CD4-positive, alpha-beta T cell treated with Interleukin-4 for 1 hour (primary cell): ENCODE measurements at places on chromosomes 5 and 9.
A peak's percentile ranks its signal among the peaks of the same experiment; 100 is the strongest.

DNA sequence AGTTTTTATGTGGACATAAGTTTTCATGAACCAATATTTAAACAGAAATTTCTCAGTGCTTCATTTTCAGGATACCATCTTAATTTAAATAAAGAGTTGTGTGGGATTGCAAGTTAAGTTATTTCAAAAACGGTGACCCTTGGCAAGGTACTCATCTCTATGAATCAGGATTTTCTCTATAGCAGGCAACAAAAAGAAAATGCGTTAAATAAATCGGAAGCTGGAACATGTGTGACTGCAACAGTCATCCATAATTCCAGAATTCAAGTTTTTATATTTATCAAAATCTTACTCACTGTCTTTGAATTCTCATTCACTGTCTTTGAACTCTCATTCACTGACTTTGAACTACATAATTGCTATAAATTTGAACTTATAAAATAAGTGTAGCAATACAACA is 5.8 kb upstream of the RECK start:
- no peak for DNase-seq

- peak; percentile 36 for DNase-seq
These were observed 12.0 kb upstream of the B4GALT1 start for GRCh38 chr9:33178972-33179697.

- no peak for DNase-seq
These were observed 127.9 kb downstream of the ELAVL2 start for GRCh38 chr9:23698161-23698560.

DNA sequence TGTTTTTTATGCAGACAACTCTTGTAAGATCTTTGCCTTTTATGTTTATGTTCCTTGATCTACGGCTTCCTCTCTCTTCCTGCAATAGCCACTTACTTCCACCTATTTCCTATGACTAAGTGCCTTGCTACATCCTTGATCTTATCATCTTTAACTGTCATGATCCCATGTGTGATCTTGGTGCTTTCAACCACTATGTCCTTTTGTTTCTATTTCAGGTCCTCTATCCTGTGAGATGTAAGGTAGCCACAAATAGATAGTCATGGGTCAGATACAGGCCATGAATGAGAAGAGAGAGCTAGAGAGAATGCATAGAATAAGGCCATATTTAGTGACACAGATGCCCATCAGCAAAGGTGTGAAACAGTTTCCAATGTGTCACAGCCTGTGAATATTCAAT is 243.6 kb upstream of the HAPLN1 start:
- no peak for DNase-seq

- no peak for DNase-seq
These were observed 27.1 kb downstream of the GSN start for GRCh38 chr9:121294866-121295661.

- no peak for DNase-seq
These were observed 31.1 kb downstream of the FBXO38 start for GRCh38 chr5:148414833-148415232.

DNA sequence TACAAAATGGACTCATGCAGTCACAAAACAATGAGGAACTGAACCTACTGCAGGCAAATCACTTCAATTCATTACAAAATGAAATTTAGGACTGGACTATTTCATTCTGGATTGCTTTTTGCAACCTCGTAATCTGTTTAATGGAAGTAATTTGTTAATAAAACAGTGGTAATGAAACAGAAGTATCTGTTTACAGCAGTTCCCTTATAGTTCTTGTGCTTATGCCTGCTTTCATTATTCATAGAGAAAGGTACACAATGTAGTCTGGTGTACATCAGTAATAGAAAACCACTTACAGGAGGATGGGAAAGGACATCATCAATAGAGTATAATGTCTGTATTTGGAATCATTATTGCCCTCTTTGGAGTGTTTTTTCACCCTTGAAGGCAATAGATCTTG is 389.2 kb upstream of the NUDT12 start:
- DNase-seq: no peak

DNA sequence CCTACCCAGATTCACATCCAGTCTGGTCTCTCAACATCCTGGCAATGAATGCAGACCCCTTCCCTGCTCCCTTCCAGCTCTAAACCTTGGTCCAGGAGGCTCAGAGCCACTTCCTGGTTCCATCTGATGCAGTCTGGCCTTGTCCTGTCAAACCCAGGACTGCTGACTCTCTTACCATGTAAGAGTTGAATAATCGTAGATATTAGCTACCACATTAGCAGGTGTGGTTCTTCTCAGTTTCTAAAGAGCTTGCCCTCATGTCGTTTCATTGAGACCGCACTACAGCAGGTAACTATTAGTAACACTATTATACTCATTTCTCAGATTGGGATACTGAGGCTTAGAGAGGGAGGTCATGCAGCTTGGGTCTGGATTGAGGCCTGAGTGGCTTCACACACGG is 133.3 kb downstream of the BOD1 start:
- DNase-seq: no peak

GRCh38 chr9:18678821-18679590 is 205.1 kb downstream of the ADAMTSL1 start:
- DNase-seq: no peak

DNA sequence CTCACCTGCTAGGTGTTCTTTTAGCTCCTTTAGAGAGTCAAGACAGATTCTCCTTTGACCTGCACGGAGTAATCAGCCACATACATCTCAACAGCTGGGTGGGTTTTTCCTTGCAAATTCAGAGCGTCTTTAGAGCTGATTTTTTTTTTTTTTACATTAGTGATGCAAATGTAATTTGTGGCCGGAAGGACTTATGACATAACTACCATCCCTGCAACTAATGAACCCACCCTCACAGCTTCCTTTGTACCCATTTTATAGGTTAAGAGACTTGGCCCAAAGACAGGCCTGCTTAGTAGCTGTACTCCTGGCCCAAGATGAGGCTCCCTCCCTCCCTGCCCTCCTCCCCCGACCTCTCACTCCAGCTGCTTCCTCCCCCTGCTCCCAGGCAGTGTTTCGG is 69.9 kb upstream of the NIPAL4 start:
- DNase-seq: peak; percentile 31

GRCh38 chr9:11471321-11471720 is 858.5 kb upstream of the PTPRD start:
- no peak for DNase-seq

- DNase-seq: no peak
These were observed 752.9 kb downstream of the CDH18 start for GRCh38 chr5:19235101-19235584.

- DNase-seq: no peak
These were observed 128.8 kb downstream of the ROR2 start for GRCh38 chr9:91820949-91821880.

- no peak for DNase-seq
These were observed 13.6 kb downstream of the AHRR start for GRCh38 chr5:334903-335739.

DNA sequence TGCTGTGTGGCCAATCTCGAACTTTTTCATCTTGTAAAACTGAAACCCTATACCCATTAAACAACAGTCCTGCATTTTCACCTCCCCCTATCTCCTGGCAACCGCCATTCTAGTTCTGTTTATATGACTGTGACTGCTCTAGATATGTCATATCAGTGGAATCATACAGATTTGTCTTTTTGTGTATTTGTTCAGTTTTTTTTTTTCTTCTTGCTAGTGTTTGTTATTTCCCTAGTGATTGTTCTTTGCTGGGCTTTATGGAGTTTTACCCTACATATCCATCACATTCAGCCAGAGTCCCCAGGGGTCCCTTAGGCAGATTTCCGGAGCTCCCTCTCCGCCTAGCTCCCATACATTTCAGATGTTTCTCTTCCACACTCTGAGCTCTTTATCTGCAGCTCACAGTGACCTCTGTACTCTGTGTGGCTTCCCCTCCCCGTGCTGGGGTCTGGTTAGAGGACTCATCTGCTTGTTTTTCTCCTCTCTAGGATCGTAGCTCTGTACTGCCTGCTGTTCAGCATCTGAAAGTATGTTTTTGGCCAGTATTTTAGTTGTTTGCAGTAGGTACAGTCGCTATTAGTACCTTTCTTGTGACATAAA is 25.1 kb upstream of the CARTPT start:
- no peak for DNase-seq
